ENCODE measurements at places on chromosomes 2 and 18.

DNA sequence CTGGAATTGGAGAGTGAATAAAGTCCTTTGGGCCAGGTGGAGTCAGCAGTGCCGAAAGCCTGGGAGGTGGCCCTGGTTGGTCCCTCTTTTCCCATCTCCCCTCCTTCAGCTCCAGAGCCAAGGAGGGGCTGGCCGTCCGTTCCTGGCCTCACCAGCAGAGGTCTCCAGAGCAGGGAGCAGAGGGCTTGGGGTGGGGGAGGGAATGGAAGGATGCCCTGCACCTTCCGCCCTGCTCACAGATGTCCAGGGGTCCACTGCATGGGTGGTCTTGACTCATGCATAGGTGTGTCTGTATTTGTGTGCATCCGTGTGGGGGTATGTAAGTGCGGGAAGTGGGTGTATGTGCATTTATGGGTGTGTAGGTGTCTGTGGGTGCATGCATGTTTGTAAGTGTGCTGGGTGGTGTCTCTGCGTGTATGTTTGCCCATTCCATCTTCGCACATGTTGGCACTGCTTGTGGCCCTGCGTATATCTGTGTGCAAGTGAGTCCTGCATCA is 201.8 kb downstream of the ZFP36L2 start:
- DNase-seq: no peak

- no peak for DNase-seq
Observed at GRCh38 chr2:143852759-143853158, 667.2 kb downstream of the ZEB2 start.

DNA sequence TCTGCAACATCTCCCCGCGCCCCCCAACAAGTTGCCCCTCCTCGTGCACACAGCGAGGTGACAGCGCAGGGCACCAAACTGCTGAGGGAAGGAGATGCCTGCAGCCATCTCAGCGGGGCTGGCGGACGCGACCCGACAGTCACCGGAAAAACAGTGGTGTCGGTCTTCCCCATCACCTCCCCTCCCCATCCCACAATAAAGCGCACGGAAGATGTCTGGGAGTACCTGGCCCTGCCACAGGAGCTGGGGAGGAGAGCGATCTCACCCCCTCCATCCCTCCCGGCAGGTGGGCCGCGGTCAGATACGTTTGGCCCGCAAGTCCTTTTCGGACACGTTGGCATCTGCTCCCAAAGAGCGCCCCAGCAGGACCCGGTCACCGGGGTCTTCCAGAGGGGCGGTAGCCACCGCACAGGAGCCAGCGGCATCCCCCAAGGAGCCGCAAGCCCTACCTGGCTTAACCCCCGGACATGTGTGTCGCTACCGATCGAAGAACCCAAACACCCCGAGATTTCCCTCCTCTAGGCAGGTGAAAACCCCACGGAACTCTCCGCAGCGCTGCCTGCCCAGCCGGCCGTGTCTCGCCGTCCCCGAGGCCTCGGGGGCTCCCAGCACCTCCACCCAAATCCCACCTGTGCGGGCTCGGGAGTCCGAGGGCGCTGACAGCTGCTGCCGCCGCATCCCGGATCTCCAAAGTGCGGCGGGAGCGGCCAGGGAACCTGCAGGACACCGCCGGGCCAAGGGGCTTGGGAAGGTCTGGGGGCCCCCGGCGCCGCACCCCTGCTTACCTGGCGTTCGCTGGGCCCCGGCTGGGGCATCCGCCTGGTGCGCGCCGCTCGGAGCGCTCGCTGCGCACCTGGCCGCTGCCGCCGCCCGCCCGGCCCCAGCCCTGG is 657 bp downstream of the ATP8B1 start:
- DNase-seq: no peak

- peak; percentile 9 for DNase-seq
Observed at GRCh38 chr2:81523344-81523743, 1218.8 kb upstream of the LRRTM1 start.

- no peak for DNase-seq
Observed at GRCh38 chr18:79575891-79576685, 103.5 kb upstream of the CTDP1 start.

DNA sequence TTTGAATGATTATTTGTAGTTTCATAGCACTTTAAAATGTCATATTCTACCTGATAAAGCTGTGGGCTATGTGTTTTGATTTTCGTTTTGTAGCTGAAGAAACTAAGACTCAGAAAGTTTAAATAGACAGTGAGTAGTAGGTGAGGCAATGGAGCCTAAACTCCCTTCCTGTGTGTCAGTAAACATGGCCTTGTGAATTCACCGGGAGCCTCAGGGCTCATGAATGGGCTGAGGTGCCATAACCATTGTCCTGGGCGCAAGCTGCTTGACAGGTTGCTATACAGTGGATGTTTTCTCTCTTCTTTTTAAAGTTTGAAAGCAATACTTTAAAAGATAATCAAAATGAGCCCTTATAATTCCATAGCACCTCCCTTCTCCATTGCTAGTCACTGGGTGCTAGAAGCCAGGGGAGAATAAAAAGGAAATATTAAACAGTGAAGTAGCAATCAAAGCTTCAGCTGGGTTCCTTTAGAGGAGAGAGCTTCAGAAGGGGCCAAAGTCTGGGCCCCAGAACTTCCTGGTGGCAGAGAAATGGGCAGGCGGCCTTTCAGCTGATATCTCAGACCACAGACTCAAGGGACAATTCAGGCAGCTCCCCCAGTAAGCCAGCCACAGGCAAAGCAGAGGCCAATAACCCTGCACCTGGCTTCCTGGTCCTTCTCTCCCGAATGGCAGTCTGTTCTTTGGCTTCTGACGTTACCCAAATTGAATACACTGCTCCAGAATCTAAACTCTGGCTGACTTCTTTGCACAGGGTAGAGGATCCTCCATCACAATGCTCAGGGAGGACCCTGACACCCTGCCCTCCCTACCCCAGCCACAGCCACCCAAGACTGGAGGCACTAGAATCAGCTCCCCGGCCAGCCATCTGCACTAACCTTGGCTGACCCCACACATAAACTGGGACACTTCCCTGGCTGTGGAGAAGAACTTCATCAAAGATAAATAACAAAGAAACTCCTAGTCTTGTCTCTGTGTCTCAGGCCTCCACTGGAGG is 51.8 kb upstream of the NPAS2 start:
- no peak for DNase-seq

- DNase-seq: no peak
Observed at GRCh38 chr2:28423856-28424605, 31.4 kb downstream of the FOSL2 start.

GRCh38 chr2:10208736-10209135 is 86.2 kb downstream of the RRM2 start:
- DNase-seq: no peak

DNA sequence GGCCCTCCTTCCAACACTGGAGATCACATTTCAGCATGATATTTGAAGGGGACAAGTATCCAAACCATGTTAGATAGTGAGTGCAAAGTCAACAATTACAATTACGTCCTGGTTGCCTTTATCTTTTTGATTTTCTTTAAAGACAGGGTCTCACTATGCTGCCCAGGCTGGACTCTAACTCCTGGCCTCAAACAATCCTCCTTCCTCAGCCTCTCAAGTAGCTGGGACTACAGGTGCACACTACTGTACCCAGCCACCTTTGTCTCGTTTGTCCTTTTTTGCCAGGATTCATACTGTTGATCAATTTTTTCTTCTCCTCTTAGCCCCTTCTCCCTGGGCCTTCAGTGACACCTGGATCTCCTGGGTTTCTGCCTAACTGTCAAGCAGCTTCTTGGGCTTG is 240.5 kb upstream of the FANCL start:
- DNase-seq: no peak

DNA sequence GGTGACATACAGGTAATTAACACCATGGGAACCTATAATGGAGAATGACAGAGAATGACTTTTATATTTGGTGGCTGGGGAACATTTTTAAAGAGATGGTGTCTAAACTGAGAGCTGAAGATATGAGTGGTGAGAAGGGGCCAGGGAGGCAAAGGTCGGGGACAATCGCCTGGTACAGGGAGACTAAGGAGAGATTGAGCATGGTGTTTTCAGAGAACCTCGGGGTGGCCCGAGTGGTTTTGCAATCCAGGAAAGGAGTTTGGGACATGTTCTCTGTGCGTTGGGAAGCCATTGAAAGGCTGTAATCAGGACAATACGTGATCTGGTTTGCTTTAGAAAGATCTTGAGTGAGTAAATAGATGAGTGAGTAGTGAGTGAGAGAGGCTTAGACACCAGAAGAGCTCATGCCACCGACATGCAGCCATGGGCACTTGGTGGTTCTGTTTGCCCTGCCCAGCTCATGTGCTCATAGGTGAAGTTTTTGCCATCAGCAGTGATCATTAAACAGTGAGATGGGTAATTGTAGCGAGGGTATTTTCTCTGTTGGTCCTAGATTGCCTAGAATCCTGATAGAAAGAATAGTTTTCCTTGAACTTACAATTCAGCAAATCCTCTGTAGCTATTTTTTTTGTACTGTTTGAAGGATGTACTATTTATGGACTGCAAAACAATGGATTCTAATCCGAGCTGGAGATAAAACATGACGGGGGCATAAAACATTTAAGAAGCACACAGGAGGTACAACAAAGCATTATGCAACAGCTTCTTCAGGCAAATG is 114.7 kb downstream of the SH3RF3 start:
- DNase-seq: no peak

GRCh38 chr2:20925265-20925889 is 102.5 kb upstream of the LDAH start:
- no peak for DNase-seq

DNA sequence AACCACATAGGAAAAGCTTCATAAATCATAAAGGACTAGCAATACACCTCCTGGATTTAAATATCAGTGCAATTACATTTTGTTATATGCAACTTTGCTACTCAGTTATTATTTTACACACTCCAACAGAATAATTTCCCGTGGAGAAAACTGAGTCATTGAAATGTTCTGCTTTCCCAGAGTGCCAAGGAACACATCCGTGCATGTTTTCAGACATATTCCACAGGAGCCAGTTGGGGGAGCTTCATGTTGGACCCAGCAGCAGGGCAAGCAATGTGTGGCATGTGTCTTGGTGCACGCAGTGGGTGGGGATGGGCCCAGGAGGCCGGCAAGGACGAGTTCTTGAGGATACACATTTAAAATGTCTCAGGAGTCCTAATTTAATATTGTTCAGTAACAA is 14.4 kb upstream of the SMIM21 start:
- no peak for DNase-seq

DNA sequence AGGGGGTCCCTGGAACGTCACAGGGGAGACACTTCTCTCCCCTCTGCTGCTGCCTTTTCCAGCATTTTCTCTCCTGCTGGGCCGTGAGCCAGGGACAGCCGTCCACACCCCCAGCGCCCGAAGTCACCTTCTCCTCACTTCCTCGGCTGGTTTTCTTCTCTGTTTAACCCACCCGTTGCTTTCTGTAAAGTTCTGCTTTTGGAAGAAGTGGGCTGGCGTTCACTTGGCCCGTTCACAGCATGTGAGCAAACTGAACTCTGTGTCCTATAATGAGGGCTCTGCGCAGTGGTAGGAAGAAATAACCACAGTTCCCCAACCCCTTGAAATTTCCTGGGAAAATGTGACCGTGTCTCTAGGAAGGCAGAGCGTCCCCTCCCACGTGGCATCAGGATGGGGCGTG is 187.0 kb upstream of the HDAC4 start:
- DNase-seq: no peak

GRCh38 chr2:210366675-210367080 is 51.7 kb upstream of the MYL1 start:
- DNase-seq: no peak

DNA sequence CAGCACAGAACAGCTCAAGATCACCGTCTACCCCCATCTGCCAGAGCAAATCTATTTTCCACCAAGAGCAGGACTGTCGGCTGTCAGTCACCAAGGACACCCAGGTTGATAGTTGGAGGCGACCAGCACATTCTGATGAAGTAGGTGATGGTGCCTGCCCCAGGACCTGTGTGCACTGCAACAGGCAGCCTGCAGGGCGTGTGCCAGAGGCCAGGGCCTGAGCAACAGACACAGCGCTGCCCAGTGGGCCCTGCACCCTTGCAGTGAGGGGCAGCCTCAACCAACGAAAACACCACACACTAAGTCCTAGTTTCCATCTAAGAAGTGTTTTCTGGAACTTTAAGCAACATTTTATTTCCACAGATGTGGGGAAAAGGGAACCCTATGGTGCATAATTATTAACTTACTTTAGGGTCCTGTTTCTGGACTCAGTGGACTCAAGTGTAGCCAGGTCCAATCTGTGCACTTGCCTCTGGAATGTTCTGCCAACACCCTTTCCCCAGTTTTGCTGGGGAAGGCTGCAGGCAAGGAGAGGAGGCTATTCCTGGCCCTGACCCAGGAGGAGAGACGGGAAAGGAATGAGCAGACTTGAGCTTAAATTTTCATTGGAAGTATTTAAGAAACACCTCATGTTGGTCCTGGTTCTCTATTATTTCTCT is 61.5 kb downstream of the ADNP2 start:
- DNase-seq: no peak

DNA sequence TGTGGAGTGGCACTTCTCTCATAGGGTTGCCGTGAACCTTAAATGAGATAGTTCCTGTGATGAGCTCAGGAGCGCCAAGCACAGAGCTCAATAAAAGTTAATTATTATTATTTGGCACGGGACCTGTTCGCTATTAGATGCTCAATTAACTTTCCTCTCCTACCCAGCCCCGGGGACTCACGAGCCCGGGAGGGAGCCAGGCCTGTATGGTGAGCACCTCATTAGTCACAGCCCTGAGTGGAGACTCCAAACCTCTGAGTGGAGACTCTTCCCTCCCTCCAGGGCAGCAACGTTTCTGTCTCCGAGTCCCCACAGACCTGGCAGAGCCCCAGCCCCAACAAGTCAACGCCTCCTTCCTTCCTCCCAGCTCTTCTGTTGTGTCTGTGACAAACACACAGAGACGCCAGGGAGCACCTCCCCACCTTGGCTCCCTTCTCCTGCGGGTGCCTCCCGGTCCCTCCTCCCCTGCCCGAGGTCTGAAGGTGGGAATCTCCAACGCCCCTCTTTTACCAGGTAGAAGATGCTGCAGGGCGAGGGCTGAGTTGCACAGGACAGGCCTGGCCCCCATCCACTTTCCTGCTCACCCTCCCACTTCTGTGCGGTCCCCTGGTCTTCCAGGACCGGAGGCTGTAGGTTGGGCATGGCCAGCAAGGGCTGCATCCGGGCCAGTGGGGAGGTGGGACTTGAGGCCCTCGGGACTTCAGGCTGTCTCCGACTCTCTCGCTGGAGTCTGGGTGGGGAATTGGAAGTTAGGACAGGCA is 52.7 kb upstream of the ODC1 start:
- no peak for DNase-seq

DNA sequence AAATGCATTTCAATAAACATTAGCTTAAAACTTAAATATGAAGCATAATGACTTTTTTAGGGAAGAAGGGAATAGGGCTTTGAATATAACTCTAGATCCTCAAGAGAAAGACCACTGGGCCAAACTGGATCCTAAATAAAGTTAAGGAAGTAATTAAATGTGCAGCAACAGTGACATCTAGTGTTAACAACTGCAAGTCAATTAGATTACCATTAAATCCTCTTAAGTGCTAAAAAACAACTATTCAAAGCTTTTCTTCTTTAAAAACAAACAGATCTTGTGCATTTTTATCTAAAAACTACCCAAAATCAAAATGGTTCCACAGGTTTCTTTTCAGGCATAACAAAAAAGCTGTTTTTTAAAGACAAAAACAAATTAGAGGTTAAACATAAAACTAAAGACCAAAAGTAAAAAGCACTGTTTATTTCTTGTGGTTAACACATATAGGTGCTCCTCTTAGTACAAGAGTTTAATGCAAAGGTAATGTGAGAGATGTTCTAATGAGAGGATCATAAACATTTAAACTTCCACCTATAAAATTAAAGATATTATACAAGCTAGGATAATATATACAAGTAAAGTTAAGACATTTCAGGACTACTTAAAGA is 111.4 kb downstream of the THADA start:
- peak; percentile 42 for DNase-seq

Measured in iPS DF 19.7 (cell line).